ENCODE measurements at places on chromosomes 6 and 20. TPM values are rescaled to one million over a fixed set of nuclear protein-coding genes. Genes with fewer than 3 reads are reported as not detected.

The TPBG gene
- polyA plus RNA-seq = 95.2 TPM

DNA sequence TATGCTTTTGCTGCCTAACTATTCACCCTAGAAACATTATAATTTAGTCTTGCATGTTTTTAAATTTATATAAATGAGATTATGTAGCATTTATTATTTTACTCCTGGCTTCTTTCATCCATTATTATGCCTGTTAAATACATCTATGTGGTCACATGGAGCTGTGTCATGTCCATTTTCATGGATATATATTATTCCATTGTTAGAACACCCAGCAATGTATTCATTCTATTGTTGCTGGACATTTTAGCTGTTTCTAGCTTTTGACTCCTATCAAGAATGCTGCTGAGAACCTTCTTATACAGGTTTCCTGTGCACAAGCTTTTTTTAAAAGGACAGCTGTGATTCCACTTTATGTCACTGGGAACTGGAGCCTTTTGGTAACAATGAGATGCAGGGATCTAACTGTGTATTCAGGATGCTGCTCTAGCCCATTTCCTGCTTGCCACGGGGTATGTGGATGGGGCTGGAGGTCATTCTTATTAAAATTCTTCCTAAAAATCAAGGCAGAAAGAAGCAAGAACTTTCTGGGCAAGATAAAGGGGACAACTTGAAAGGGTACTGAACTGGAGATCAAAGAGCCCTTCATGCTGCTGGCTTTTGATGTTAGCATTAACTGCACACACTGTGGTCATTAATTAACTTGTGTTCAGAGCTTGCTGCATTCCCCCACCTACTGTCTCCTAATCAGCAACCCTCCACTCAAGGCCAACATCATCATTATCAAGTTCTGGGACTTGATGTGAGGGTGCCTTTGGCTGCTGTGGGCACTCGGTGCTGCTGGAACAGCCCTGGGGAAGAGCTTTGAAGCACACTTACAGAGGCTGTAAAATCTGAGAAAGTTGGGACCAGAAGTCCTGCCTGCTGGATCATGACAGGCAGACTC is 96.6 kb upstream of the AKIRIN2 start:
- DNase-seq = no peak

The HS3ST5 gene
- polyA plus RNA-seq = not detected

DNA sequence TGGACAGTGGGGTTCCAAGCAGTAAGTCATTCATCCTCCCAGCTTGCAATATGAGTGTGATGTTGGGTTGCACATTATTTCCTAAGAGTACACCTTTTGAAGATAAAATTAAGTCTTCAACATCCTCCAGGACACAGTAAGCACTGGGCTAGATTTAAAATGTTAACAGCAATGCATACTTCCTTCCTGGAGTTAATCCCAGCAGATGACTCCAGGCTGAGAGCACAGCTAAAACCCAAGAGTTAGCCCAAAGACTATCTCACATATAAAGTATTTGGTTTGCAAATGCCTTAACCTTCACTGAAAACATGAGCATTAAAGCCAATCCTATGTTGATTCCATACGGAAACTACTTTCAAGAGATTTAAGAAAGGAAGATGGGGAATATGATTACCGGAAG is 69.2 kb downstream of the SLC23A2 start:
- no peak for DNase-seq

DNA sequence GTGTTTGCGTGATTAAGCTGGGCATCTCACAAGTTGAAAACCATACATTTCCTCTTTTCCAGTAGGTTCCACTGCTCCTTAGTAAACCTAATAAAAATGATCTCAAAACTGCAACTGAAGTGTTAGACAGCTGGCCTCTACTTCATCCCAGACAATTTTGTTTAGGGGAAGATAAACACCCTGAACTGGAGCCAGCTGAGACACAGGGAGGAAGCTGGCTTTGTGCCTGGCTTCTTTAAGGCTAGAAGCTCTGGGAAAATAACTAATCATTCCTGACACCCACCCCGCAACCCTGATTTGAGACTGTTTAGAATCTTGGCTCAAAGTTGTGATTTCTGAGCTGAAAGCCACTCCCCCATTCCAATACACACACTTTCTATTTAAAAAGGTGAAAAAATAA is 11.6 kb downstream of the PTPRT start:
- DNase-seq = no peak

The HTR1E gene
- not detected for polyA plus RNA-seq

The SLA2 gene
- not detected for polyA plus RNA-seq

The UBE3D gene
- polyA plus RNA-seq = 2.9 TPM

The PACSIN1 gene
- polyA plus RNA-seq = 0.02 TPM

GRCh38 chr20:9160757-9161156 is 91.9 kb downstream of the PLCB4 start:
- DNase-seq = no peak

GRCh38 chr20:53972179-53972578 is 98.2 kb downstream of the BCAS1 start:
- no peak for DNase-seq
